Activated CD4-positive, alpha-beta memory T cell treated with anti-CD3 and anti-CD28 coated beads, Interleukin-2, amount 10 ng/mL, durations not matched to agents 7 days and 5 days (primary cell): ENCODE measurements at places on chromosomes 7 and 10. TPM values are rescaled to one million over a fixed set of nuclear protein-coding genes. Genes with fewer than 3 reads are reported as not detected.

The SPDYE11 gene
- total RNA-seq = not detected

The PVRIG gene
- 70.5 TPM for total RNA-seq

The TAF3 gene
- 12.7 TPM for total RNA-seq

The TMEM213 gene
- total RNA-seq = 0.73 TPM

- no peaks in the 10 kb centered on the region for H3K36me3 ChIP-seq
- no peak for DNase-seq
- H3K4me3 ChIP-seq = no peak overlapping the region
- no peaks in the 10 kb centered on the region for H3K27me3 ChIP-seq
- H3K27ac ChIP-seq = no peak overlapping the region
These were observed 28.4 kb downstream of the GLI3 start for GRCh38 chr7:42208572-42208971.

- no peaks in the 10 kb centered on the region for H3K27me3 ChIP-seq
- DNase-seq = peak; percentile 80
- peaks cover 78% of the 10 kb centered on the region for H3K4me1 ChIP-seq
- H3K27ac ChIP-seq = peak overlapping the region; percentile 94
These were observed 99.9 kb downstream of the CUBN start for GRCh38 chr10:17029581-17030271.

DNA sequence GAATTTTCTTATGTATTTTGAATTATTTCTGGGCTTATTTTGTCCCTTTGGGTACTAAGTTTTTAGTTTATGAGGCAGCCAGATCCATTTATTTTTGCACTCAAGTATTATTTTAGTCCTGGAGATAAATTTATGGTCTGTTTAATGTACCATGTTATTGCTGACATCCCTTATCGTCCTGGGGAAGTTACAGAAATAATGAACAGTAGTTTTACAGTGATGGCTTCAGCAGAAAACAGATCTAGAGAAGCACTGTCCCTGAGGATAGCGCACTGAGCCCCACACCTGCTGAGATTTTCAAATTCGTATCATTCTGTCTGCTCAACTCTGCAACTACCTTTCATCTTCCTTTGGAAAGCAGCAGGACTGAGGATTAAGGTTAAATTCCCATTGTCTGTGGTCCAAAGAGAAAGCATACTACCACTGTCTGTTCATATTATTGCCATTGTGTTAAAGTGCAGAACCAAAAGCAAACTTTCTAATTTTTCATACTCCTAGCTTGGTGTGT, 168.3 kb downstream of the SNX13 start:
- no peak for DNase-seq
- no peaks in the 10 kb centered on the region for H3K27me3 ChIP-seq
- no peaks in the 10 kb centered on the region for H3K36me3 ChIP-seq
- peaks cover 6% of the 10 kb centered on the region for H3K4me1 ChIP-seq

DNA sequence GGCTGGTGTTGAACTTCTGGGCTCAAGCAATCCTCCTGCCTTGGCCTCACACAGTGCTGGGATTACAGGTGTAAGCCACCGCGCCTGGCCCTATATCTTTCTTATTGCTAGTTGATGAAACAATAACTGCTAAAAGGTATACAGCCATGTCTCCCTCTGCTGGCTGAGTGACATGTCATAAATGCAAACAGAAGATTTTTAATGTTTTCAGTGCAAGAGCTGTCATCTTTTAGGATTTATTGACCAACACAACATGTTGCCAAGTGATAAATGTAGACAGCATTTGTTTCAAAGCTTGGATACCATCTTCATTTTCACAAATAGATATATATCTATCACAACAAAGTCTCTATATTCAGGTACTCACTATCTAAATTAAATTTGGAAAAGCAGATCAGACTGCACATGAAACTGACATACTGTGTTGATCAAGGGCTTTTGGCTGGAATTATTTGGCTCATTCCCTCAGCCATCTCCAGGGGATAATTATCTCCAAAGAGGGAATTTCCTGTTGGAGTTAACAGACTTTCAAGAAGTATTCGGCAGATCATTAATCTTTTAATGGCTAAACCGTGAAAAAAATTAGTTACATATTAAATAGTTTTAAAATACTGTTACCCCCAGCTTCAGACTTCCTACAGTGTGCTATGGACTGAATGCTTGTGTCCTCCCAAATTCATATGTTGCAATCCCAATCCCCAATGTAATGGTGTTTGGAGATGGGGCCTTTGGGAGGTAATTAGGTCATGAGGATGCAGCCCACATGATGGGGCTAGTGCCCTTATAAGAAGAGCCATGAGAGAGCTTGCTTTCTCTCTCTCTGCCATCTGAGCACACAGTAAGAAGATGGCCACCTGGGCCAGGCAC, 41.3 kb upstream of the SRPK2 start:
- H3K4me3 ChIP-seq = no peak overlapping the region
- no peaks in the 10 kb centered on the region for H3K27me3 ChIP-seq
- peak; percentile 53 for DNase-seq
- H3K36me3 ChIP-seq = no peaks in the 10 kb centered on the region
- no peak overlapping the region for H3K27ac ChIP-seq

DNA sequence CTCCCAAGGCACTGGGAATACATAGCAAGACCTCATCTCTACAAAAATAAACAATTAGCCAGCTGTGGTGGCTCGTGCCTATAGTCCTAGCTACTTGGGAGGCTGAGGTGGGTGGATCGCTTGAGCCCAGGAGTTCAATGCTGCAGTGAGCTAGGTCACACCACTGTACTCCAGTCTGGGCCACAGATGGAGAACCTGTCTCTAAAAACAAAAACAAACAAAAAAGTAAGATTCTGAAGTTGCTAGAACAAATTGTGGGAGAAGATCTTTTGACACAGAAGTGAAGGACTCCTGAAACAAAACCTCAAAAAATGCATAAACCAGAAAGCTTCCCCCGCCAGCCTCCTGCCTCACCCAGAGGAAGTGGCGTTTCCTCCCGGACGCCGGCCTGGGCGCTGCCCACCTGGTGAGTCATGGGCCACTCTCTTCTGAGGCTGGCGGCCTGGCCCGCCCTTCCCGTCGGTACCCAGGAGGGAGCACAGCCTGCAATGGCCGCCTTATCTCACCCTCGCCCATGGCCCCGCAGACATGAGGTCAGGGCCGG, 25.4 kb upstream of the ELN start:
- H3K27ac ChIP-seq = peak overlapping the region; percentile 74
- DNase-seq = peak; percentile 62
- H3K27me3 ChIP-seq = peaks cover 7% of the 10 kb centered on the region
- peaks cover 30% of the 10 kb centered on the region for H3K4me1 ChIP-seq
- H3K36me3 ChIP-seq = no peaks in the 10 kb centered on the region

DNA sequence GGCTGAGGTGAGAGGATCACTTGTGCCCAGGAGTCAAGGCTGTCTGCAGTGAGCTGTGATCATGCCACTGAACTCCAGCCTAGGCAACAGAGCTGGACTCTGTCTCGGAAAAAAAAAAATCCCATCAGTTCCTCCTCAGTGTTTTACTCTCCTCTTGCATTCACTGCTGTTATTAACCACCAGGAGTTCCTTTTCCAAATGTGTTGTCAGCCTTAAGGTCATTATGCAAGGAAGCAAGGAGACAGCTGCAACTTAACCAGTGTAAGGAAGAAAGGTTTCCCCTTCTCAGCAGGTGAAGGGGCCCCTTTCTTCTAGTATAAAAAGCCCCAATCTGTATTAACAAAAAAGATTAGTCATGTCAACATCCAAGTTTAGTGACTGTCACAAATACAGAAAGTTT, 86.6 kb upstream of the LEP start:
- peaks cover 23% of the 10 kb centered on the region for H3K27me3 ChIP-seq
- no peak overlapping the region for H3K27ac ChIP-seq
